ENCODE measurements at places on chromosomes 6 and 20.

GRCh38 chr6:146917182-146917581 is 287.0 kb upstream of the STXBP5 start:
- no peak for DNase-seq

DNA sequence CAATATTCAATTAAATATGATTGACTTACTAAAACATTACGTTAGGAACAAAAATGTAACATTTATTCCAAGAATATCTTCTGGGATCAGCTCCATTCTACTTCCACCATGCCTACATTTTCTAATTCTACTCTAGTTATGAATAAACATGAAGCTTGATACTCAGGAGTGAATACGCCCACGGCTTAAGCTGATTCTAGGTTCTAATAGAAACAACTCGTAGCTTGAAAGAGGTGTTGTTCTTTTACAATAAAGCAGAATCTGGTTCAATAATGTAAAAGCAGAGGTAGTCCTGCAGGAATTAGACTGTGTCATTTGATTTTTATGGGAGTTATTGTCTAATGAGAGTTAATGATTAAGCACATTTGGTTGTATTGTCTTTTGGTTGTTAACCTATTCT is 107.3 kb upstream of the OLIG3 start:
- no peak for DNase-seq

- no peak for DNase-seq
These were observed 2.4 kb downstream of the FLRT3 start for GRCh38 chr20:14335052-14335451.

GRCh38 chr6:29631209-29631810 is 1.7 kb downstream of the GABBR1 start:
- DNase-seq: no peak

- DNase-seq: no peak
These were observed 311.0 kb downstream of the CENPW start for GRCh38 chr6:126650931-126651330.

- DNase-seq: no peak
These were observed 3.9 kb downstream of the LPIN3 start for GRCh38 chr20:41344477-41344876.

DNA sequence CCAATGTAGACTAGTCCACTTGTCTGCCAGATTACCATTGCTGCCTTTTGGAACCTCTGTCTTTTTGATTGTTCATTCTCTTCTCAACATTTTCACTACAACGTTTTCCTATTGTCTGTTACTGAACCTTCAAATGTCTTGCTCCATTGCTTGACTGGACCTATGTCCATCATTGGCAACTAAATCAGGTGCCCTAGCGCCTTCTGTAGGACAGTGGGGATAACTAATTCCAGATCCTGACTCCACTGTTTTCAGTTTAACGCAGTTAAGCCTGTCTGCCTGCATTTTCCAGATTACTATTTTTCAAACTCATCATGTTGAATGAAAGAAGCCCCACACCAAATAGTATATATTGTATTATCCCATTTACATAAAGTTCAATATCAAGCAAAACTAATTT is 433.6 kb downstream of the RNF144B start:
- DNase-seq: no peak

GRCh38 chr6:157847846-157848245 is 24.8 kb downstream of the SNX9 start:
- no peak for DNase-seq

DNA sequence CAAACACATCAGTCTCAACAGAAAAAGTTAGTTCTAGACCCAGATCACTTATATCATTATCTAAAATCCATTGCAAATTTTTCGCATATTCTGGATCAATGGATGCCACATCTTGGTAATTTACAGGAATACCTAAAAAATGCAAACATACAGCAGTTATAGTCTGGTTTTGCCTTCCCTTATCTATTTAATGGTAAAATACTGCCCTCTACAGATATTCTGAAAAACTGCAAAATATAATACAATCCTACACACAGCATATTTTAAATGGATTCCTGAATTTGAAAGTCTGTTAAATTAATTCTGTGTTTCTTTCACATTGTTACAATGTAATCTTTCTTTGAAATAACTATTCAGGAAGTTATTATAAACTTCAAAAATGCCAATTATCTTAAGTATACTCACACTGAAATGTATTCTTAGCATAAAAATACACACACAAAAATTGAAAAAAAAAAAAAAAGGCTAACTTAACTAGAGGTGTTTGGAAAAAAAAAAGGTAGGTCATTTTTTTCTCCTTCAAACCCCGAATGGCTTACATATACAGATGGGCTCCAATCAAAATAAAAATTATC is 88.4 kb downstream of the HACE1 start:
- DNase-seq: peak; percentile 36

DNA sequence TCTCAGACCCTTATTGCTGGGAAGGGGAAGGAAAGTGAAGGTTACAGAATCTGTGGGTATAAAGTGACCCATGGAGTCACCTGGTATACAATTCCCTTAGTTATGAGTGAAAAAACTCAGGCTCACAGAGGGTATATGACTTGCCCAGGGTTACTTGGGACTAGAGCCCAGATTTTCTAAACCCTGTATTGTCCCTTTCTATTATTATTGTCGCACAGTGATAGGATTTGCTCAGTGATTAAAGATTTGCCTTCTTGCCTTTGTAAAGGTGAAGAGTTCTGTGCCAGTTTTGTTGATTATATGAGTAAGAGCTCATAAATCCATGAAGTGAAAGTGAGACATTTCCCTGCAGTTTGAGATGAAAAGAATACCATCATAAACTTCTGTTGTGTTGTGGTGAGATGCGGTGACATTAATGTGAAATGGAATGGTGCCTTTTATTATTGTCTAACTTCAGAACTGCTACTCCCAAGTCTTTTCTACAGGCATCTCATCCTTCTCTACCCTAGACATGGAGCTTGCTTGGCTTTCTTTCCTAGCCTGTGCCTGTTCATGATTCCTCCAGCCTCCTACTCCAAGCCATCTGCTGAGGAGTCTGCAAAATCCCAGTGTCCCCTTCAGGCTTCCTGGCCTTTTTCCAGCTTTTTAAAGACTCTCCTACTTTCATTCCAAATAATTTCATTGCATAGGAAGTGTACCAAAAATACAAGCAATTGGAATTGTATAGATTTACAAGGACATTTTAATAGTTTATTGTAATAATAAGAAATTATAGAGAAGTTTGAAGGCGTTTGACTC is 33.5 kb upstream of the ADIG start:
- no peak for DNase-seq

DNA sequence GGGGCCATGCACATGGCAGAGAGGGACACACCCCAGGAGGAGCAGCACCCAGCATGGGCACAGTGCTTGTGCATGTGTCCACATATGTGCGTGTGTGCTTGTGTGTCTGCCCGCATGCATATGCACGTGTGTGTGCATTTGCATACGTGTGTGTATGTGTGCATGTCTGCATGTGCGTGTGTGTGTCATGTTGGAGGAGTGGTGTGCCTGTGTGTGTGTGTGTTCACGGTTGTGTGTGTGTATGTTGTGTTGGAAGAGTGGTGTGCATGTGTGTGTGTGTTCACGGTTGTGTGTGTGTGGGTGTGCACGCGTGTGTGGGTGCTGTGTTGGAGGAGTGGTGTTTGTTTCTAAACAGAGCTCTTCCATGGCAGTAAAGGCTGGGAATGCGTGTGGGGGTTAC is 50.7 kb upstream of the SLCO4A1 start:
- DNase-seq: no peak

GRCh38 chr6:135129136-135129856 is 51.8 kb upstream of the MYB start:
- no peak for DNase-seq

- DNase-seq: peak; percentile 69
These were observed 24.7 kb upstream of the ZFAND3 start for GRCh38 chr6:37794825-37795224.

GRCh38 chr6:66232890-66233289 is 525.9 kb upstream of the EYS start:
- no peak for DNase-seq

DNA sequence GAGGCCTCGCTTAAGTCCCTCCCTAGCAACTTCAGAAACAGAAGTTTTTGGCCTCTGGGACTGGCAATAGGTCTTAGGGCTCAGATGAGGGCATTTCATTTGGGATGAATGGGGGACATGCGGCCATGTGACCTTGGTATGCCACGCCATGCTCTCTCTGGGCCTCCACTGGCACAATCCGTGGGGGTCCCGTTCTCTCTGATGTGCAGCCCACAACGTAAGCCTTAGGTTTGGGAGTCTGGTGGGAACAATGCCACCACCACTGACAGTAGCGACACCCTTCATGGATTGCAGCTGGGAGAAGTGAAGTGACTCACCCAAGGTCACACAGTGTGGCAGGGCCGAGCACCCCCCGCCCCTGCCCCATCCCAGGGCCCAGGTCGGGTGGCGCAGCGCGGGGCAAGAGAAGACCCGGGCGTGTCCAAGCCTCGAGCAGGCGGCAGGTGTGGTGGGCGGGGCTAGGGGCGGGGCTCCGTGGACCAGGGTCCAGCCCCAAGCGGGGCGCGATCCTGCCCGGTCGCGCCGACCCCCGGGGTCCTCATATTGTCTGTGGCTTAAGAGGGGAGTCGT is 864 bp upstream of the CEBPB start:
- DNase-seq: no peak

- peak; percentile 79 for DNase-seq
These were observed 5.9 kb downstream of the TP53INP2 start for GRCh38 chr20:34709831-34710567.

GRCh38 chr20:35088231-35089145 is 4.1 kb downstream of the TRPC4AP start:
- DNase-seq: no peak

GRCh38 chr6:36242626-36243025 is 27.2 kb upstream of the PNPLA1 start:
- no peak for DNase-seq

- DNase-seq: peak; percentile 12
These were observed 311.2 kb upstream of the OPRM1 start for GRCh38 chr6:153727885-153728284.

GRCh38 chr6:162046324-162046723 is 681.2 kb downstream of the PRKN start:
- no peak for DNase-seq

- no peak for DNase-seq
These were observed 34.5 kb upstream of the FERMT1 start for GRCh38 chr20:6157345-6157744.

- DNase-seq: peak; percentile 4
These were observed 1.3 kb upstream of the CTCFL start for GRCh38 chr20:57526087-57526884.
